Pancreas (tissue), 10 donors: ENCODE measurements at places on chromosomes 12 and 14. TPM values are rescaled to one million over a fixed set of nuclear protein-coding genes. Genes with fewer than 3 reads are reported as not detected.

- no peak for DNase-seq
Measured at GRCh38 chr14:40757376-40757950, 849.2 kb upstream of the LRFN5 start.

DNA sequence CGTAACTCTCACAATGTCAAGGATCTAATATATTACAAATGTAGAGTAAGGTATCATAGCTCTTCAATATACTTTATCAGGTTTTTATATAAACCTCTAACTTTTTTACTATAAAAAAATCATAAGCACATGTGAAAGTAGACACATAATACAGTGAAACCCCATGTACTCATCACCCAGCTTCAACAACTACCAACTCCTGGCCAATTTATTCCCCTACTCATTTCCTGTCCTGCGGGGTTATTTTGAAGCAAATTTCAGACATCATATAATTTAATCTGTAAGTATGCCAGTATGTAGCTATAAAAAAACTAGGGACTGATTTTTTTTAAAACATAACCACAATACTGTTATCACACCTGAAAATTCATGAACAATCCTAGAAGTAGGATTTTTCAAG, 47.7 kb downstream of the NOPCHAP1 start:
- no peak for DNase-seq

- DNase-seq = no peak
Measured at GRCh38 chr14:98651037-98651436, 621.0 kb downstream of the BCL11B start.

GRCh38 chr12:89970722-89971121, 262.1 kb upstream of the ATP2B1 start:
- DNase-seq = no peak

The RNASE13 gene
- total RNA-seq = not detected

DNA sequence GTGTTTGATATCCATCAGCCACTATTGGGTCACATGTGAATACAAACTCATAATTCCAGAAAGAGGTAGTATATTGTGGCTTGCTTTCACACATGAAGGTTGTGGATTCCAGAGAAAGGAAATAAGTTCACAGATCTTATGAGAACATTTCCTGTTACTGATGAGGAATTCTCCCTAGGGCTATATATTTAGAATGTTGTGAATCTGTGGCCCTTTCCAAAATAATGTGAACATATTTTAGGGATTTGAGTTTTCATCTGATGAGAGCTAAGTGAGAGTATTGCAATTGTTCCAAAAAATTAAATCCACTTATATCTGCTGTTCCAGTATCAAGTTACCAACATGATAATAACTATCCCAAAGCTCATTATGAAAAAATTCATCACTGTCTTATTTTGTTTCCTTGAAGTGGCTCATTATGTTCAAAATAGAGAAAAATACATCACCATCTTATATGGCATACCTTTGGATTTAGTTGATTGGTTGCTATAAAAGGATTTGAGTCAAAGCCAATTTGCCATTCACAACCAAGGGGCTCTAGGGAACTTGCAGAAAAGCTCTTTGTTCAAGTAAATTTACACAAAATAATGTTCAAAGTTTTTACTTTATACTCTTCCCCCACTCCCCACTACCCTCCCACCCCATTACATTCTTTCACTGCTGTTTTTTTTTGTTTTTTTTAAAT, 76.3 kb downstream of the MYRFL start:
- no peak for DNase-seq

DNA sequence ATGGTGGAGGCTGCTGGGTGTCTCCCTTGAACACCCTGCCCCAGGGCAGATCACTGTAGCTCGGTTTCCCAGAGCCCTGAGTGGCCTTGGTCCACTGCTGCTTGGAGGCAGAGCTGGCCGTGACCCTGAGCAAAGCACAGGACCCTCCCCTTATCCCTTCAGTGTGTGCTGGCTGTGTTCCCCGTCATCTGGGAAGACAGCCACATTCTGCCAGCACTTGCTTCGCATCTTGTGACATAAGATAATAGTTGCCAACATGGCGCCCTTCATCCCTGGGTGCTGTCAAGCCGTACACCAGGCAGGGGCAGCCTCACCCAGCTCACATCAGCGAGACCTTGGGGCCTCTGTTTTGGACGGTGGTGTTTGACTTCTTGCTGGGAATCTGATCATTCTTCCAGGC, 12.1 kb upstream of the ALDH2 start:
- DNase-seq = no peak

The CLEC2B gene
- total RNA-seq = 4.5 TPM

DNA sequence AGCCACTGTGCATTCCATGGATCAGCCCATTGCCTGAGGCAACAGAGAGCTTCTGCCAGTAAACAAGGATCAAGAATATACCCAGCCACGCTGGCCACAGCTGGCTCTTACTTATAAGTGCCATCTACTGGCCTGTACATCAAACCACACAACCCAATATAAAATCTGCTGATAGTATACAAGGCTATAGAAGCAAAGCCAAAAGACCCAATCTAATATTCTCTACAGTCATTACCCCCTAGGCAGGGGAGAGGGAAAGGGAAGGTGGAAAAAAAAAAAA, 4.4 kb upstream of the FAM186B start:
- DNase-seq = no peak

The CD9 gene
- 28.7 TPM for total RNA-seq

The DAO gene
- not detected for total RNA-seq

The ATG101 gene
- total RNA-seq = 20.4 TPM

The LRP1-AS gene
- not detected for total RNA-seq

- no peak for DNase-seq
Measured at GRCh38 chr14:98926801-98927200, 345.2 kb downstream of the BCL11B start.

DNA sequence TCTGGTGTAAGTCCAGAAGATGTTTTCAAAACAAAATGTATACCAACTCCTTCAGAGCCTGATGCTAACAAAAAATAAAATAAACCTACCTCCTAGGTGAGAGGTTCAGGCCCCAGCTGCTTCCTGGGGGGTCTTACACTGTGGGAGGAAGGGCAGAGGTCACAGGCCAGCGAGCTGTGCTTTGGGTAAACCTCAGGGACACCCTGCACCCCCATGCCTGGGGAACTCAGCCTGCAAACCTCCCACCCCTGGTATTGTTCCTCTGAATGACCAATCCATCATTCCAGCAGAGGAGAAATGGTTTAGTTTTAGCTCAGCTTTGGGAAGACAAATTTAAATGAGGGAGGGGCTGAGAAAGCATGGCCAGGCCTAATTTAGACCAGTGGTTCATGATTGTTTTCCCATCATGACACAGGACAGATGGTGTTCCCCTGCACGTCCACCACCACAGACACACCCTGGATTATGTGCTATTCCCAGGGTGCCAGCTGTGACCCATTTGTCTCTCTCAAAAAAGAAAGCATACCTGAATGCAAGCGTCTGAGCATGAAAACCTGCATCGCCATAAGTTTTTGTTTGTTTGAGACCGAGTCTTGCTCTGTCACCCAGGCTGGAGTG, 14.5 kb upstream of the TFCP2 start:
- DNase-seq = no peak

The HSPB8 gene
- 5.4 TPM for total RNA-seq

The NTF3 gene
- not detected for total RNA-seq

DNA sequence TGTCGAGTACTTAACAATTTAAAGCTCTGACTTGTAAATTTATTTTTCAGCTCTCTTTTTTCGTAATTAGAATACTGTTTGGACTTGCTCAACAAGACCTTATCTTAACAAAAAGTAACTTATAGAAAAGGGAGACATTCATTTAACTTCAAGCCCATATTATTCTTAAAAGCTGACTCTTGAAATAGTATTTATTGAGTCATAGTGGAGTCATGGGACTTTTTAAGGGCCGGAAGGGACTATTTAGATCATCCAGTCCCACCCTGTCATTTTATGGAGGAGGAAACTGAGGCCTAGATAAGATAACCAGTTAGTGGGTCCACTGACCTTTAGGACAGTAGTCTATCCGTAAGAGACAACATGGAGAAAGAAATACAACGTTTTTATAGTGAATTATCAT, 1.5 kb downstream of the RAP1B start:
- no peak for DNase-seq

DNA sequence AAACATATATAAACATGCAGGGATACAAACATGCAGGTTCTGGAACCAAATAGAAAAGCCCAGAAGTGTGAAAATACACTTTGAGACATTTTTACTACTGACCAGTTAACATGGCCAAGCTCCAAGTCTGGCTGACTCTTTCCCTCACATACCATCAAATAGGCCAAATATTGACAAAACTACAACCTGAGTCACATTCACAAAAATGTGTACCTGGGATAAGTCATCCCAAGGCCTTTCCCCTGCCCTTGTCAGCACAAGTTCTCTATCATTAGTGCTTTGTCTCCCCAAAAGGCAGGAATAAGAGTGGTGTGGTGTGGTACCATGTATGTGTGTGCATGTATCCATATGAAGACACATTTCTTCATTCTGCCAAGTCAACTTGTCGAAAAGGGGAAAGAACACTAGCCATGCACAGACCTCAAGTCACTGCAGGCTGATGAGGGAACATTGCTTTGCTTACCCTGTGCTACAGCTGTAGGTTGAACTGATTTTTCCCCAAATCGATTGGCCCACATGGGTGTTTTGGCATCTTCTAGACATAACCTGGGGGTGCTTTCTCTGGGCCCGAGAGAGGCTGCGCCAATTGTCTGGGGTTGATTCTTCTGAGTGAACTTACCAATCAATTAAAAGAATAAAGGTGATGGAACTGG, 14.9 kb downstream of the HOXC4 start:
- DNase-seq = no peak

GRCh38 chr14:100604709-100605108, 17.5 kb upstream of the BEGAIN start:
- no peak for DNase-seq

The YARS2 gene
- total RNA-seq = 5.4 TPM

GRCh38 chr14:78917462-78917861, 747.3 kb downstream of the NRXN3 start:
- no peak for DNase-seq

GRCh38 chr14:91470216-91470615, 39.9 kb downstream of the PPP4R3A start:
- no peak for DNase-seq

GRCh38 chr12:91617818-91618217, 435.2 kb upstream of the DCN start:
- no peak for DNase-seq

- no peak for DNase-seq
Measured at GRCh38 chr14:65164068-65164824, 61.9 kb upstream of the MAX start.

The SERPINA10 gene
- 0.19 TPM for total RNA-seq

DNA sequence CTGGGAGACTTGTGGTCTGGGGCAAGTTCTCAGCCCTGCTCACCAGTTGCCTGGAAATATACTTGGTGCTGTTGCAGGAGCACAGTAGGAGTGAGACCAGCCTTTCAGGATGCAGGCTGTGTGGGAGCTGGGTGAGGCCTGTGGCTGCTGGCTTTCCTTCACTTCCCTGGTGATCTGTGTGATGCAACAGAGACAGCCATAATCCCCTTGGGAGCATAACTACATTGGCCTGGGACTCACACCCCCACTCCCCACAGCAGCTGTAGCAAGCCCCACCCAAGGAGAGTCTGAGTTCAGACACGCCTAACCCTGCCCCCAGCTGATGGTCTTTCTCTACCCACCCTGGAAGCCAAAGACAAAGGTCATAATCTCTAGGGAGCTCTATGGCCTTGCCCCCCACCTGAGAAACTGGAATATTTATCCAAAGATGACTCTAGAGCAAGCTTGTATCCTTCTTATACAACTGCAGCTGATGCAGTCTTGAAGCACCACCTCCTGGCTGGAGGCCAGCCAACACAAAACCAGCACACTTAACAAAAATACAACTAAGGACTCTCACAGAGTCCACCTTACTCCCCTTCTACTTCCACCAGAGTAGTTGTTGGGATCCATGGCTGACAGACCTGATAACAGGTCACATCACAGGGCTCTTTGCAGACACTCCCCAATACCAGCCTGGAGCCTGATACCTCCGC, 190.4 kb upstream of the CPNE8 start:
- no peak for DNase-seq

The PLXNC1 gene
- 0.92 TPM for total RNA-seq

- no peak for DNase-seq
Measured at GRCh38 chr14:101123618-101124510, 220.3 kb upstream of the RTL1 start.

The DIO3 gene
- 0.12 TPM for total RNA-seq

The GPHB5 gene
- not detected for total RNA-seq

The PTCSC3 gene
- total RNA-seq = not detected

The GRIN2B gene
- 0.09 TPM for total RNA-seq
